ENCODE measurements at places on chromosomes 11 and 22.

DNA sequence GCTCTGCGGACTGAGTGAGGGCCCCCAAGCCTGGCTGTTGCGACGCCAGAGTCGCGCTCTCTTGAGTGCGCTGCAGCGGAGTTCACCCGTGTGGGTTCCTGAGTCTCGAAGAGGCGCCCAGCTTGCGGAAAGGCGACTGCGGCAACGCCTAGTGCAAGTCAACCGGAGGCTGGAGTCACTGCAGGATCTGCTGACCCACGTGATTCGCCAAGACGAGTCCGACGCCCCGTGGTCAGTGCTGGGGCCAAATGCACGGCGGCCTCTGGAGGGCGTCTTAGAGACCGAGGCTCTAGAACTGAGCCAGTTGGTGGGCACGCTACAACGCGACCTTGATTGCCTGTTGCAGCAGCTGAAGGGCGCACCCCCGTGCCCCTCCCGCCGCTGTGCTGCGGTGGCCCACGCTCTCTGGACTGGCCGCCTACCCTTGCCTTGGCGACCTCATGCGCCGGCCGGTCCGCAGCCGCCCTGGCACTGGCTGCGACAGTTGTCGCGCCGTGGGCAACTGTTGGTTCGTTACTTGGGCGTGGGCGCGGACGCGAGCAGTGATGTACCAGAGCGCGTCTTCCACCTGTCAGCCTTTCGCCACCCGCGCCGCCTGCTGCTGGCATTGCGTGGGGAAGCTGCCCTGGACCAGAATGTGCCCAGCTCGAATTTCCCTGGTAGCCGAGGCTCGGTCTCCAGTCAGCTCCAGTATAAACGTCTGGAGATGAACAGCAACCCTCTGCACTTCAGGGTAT, 32.6 kb downstream of the RRP8 start:
- no peak for DNase-seq

DNA sequence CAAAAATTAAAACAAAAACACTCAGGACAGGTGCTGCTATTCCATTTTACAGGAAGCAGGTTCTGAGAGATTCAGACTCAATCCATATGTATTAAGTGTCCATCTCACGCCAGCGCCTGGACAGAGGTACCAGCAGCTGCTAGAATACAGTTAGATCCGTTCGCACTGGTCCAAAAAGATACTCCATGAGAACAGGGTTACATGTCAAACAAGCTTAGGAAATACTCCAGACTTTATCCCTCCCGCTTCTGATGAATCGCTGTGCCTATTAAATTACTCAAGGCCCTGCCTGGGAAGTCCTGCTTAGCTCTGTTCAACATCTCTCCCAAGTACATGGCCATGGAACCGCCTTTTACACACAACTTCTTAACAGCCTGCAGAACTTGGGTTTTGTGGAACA, 50.2 kb upstream of the SLC35C1 start:
- DNase-seq: no peak

GRCh38 chr11:45159781-45160365, 13.4 kb downstream of the PRDM11 start:
- DNase-seq: no peak

DNA sequence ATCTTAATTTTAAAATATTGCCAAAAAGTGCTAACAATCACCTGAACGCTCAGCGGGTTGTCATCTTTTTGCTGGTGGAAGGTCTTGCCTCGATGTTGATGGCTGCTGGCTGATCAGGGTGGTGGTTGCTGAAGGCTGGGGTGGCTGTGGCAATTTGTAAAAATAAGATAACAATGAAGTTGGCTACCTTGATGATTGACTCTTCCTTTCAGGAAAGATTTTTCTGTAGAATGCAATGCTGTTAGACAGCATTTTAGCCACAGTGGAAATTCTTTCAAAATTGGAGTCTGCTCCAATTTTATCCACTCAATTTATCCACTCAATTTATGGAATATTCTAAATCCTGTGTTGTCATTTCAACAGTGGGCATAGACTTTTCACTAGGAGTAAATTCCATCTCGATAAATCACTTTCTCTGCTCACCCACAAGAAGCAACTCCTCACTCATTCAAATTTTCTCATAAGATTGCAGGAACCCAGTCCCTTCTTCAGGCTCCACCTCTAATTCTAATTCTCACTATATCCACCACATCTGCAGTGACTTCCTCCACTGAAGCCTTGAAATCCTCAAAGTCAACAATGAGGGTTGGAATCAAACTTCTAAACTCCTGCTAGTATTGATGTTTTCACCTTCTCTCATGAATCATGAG, 78.8 kb downstream of the LINC01488 start:
- DNase-seq: no peak

- no peak for DNase-seq
Measured at GRCh38 chr22:41311487-41311886, 10.2 kb downstream of the ZC3H7B start.

GRCh38 chr11:24833573-24833972, 336.7 kb downstream of the LUZP2 start:
- DNase-seq: no peak

DNA sequence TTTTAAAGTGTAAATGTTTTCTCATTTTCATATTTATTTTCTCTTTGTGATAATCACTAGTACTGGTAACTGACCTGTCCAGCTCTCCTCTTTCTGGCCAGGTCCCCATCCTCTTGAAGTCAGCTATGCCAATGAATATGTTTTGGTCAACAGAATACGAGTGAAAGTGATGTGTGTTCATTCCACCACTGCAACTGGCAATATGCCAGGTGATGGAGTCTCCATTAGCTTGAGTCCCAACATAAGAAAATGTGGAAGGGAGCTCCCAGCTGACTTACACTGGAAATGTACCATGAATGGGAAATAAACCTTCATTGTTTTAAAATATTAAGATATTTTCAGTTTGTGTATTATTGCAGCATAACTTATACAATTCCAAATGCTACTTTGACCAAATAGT, 75.8 kb downstream of the CCDC34 start:
- DNase-seq: no peak

GRCh38 chr22:20424932-20425565, 12.6 kb downstream of the SCARF2 start:
- no peak for DNase-seq

- no peak for DNase-seq
Measured at GRCh38 chr22:27825174-27825573, 23.6 kb upstream of the MN1 start.

- no peak for DNase-seq
Measured at GRCh38 chr22:35313311-35314121, 13.8 kb downstream of the TOM1 start.

DNA sequence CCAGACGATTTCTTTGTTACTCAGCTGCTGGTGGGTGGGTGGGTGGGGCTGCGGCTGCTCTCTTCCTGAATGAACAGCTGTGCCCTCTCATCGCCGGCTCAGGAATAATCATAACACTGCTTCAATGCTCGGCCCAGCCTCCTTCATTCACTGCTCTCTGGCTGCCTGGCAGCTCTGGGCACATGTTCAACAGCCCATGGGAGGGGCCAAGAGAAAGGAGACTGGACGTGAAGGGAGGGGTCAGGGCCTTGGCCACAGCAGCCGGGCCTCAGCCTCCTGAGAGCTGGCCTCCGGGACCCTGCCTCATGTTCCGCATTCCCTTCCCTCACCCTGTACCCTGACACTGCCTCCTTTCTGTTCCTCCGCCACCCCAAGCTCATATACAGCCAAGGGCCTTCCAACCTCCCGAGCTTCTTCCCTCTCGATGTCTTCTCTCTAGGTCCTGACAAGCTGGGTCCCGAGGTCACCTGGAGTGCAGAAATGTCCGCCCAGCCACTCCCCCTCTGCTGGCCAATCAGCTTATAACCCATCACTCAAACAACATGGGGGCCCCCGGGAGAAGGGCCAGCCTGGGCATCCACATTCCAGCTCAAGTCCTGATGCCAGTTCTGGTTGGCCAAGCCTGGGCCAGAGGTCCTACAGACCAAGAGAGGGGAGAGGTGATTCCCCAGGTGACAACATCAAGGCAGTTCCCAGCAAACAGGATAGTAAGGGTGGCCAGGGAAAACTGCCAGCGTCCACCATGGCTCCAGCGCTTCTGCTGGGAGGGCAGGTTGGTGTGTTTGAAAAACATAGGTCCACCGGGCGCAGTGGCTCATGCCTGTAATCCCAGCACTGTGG, 3.2 kb upstream of the CSDC2 start:
- DNase-seq: peak; percentile 65

GRCh38 chr11:28457481-28458065, 349.4 kb downstream of the METTL15 start:
- DNase-seq: no peak

DNA sequence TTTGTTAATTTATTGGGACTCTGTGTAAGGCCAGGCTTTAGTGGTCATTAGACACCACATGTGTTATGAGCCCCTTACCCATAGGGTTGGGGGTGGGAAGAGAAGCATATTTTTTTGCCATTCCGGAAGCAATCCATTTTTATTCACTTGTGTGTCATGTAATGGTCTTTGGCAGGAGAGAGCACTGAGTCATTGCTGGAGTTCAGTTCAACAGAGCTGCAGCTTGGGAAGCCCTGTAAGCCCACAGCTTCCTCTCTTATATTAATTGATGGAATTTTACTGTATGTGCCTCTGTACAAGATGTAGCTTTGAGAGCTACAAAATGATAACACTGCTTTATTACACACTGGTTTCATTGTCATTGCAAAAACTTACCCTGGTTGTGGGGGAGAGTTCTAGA, 177.3 kb upstream of the SORL1-AS1 start:
- no peak for DNase-seq

GRCh38 chr11:100876815-100877520, 189.9 kb downstream of the ARHGAP42 start:
- peak; percentile 22 for DNase-seq

DNA sequence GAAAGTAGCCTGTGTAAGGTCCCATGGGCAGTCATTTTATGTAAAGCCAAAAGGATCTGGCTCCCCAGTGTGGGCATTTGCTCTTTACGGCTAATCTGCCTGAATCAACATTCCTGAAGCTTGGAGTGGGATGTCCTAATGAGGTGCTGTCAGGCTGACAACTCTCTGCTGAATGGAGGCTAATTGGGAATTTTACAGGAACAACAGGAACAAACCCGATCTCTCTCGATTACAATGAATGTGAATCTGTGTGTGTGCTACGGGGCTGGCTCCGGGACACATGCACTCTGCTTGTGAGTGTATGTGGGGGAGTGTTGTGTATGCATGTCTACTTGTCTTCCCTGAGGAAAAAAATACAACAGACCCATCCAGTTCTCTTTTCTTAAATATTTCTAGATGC, 415.2 kb downstream of the TENM4 start:
- no peak for DNase-seq

GRCh38 chr11:122900587-122901202, 18.1 kb downstream of the JHY start:
- DNase-seq: peak; percentile 20

DNA sequence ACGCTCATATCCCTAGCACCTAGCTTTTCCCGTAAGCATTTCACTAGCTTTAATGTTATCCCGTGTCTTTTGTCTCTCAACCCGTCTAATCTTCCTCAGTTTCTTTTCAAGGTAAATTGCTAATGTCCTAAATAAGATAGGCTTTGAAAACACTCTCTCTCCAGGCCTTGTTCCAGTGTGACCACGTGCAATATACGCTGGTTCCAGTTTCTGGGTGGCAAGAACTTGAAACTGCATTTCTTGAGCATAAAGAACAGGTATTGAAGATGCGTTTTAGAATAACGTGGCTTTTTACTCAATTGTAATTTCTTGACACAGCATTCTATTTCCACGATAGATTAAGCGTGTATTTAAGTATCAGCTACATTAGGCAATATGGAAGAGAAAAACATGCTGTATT, 1.1 kb downstream of the CDC45 start:
- DNase-seq: no peak

DNA sequence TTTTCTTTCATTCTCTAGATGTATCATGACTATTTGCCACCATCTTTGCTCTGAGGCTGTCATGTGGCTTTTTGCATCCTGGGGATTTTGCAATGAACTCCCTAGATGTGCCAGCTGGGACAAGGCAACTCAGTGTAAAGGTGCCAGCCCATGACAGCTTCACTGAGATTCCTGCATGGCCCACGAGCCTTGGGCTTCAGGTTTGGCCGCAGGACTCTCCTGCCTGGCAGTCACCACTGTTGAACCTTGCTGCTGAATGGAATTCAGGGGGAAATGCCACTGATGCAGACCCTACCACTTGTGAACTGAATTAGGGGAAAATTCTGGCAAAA, 385.2 kb downstream of the SOX6 start:
- no peak for DNase-seq

GRCh38 chr11:109326781-109327180, 95.2 kb upstream of the C11orf87 start:
- no peak for DNase-seq

- no peak for DNase-seq
Measured at GRCh38 chr22:43878831-43879550, 12.8 kb downstream of the PNPLA5 start.

GRCh38 chr11:92658733-92659132, 310.7 kb upstream of the MTNR1B start:
- no peak for DNase-seq

DNA sequence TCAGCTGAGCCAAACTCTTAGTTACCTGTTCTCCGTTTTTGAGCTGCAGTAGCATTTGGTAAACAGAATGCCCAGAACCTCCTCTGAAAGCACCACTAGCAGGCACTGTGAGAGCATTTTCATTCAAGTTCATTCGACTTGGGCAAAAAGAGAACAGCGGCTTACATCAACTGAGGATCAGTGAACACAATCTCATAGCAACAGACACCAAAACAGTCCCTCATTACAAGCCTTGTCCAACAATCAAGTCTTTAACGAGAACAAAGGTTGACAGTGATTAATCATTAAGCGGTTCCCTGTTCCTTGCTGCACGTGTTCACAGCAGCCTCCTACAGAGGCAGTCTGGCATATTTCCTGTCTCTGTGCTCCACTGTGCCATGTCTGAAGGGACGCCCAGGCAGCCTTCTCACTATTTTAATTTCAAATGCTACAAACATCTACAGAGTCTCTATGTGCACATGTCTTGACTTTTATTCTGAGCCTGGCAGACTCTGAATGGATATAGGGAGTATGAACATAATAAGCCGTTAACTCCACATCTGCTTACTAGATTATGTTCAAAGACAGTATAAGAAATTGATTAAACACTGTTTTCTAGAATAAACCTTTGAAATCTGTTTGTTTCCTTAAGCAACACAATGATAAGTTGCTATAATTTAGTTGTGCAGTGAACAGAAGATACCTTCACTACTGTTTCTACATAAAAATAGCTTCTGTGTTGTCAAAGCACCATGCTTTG, 88.3 kb upstream of the MTMR2 start:
- DNase-seq: peak; percentile 44

GRCh38 chr11:35089666-35090065, 49.3 kb upstream of the CD44 start:
- DNase-seq: peak; percentile 64

GRCh38 chr11:102399189-102399588, 52.2 kb downstream of the BIRC2 start:
- no peak for DNase-seq

GRCh38 chr11:15473954-15474837, 359.5 kb downstream of the INSC start:
- no peak for DNase-seq
